ENCODE measurements at places on chromosomes 16 and 17. TPM values are rescaled to one million over a fixed set of nuclear protein-coding genes. Genes with fewer than 3 reads are reported as not detected.

Gene GPR179
- not detected for polyA plus RNA-seq

GRCh38 chr17:28891201-28891600, 6.3 kb downstream of the FLOT2 start:
- DNase-seq, result no peak

Gene PRKCB
- not detected for polyA plus RNA-seq

GRCh38 chr17:78364436-78365281, 4.8 kb upstream of the SOCS3 start:
- DNase-seq, result no peak

Gene RANGRF
- 35.5 TPM for polyA plus RNA-seq

Gene C16orf54
- polyA plus RNA-seq, result not detected

DNA sequence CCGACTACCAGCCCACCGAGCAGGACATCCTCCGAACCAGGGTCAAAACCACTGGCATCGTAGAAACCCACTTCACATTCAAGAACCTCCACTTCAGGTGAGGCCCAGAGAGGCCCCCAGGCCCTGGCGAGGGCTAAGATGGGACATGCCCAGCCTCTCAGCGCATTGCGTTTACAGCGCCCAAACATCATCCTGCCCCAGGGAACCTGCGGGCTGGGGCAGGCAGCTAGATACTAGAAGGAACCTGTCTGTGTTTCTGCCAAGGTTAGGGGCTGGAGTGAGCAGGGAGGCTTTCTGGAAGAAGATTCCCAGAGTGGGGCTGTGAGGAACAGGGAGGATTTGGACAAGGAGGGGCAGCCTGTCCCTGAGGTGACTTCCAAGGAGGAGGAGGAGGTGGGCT, 90.6 kb downstream of the AMFR start:
- DNase-seq, result no peak

Gene BIRC5
- 24.8 TPM for polyA plus RNA-seq

Gene ZNF750
- polyA plus RNA-seq, result not detected

Measured in BJ (cell line).